ENCODE measurements at places on chromosomes 5 and 9.

DNA sequence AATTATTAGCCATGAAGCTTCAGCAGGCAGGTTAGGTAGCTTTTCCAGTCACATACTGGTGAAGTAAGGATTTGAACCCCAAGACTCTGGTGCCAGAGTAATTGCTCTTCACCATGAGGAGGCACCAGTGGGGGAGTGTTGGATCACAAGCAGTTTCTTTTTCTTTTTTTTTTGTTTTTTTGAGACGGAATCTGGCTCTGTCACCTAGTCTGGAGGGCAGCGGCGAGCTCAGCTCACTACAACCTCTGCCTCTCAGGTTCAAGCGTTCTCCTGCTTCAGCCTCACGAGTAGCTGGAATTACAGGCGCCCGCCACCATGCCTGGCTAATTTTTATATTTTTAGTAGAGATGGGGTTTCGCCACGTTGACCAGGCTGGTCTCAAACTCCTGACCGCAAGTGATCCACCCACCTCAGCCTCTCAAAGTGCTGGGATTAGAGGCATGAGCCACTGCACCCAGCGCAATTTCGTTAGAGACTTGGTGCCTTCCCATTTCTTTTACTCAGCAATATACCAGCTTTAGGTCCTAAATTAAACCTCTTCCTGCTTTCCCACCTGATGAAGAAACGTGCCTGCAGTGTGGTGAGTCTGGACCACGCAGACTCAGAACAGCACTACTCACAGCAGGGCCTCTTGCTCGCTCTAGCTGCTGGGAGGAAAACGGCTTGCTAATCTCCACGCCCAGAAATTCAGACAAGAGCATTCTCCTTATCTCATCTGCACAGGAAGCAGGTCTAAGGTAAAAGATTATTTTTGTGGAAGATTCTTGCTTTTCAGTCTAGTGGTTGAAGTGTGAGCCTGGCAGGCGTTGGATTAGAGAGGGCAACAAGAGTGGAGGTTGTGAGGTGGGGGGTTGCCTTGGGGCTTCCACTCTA is at the start of gene S100Z:
TSS of gene S100Z (plus strand) at position 596 of the 873 bp plus-strand sequence. CDS start 25,346 bp downstream, outside the sequence.
- no peak for DNase-seq

DNA sequence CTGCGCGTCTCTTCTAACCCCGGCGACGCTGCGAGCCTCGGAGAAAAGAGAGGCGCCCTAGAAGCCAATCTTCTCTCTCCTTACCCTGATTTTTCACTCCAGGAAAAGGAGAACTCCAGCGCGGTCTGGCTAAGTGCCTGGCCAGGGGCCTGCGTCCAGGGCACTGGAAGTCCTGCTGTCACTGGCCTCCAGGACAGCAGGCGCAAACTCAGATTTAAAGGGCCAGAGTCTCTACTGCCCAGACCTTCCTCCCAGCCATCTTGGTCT is 553 bp upstream of the FOXB2 start:
- DNase-seq = no peak

- no peak for DNase-seq
These were observed 47.1 kb upstream of the SH3GL2 start for GRCh38 chr9:17531642-17532254.

DNA sequence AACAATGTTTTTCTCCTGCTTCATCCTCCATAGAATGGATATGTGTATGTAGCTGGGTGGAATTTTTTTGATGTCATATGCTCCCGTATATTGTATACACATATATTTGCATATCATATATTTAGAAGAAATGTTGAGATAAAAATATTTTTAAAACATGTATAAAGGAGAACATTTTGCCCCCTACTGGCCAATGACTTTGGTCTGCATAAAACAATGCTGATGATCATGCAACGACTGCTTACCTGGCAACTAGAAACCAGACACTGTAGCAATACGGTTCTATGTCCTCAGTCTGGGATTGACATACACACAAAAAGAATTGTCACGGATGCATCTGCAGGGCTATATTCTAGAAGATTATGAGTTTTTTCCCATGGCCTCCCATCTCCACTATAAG is 503.6 kb downstream of the ELAVL2 start:
- DNase-seq = no peak

DNA sequence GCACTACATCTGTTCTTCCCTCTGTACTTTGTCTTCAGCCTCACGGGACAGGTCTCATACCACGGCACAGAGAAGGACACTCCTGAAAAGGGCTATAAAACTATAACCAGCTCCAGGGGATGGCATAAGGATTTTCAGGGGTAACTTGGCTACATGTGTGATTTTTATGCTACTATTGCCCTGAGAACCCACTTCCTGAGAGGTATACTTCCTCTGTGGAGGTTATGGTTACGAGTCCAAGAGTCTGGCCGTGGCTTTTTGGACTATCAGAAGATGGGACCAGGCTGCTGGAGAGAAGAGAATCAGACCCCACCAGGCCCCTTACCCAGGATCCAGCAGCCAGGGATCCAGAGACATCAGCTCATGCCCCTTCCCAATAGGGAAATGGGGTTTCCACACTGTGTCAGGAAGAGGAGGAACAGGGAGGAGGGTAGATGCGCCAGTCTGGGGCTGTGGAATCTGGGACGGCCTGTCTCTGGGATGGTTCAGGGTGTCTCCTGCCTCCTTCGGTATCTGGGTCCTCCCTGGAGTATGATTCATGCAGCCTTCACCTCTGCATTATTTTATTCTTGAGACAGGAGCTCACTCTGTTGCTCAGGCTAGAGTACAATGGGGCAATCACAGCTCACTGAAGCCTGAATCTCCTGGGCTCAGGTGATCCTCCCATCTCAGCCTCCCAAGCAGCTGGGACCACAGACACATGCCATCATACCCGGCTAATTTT is 29.7 kb downstream of the WHRN start:
- no peak for DNase-seq

GRCh38 chr5:82384034-82384750 is 106.0 kb upstream of the RPS23 start:
- no peak for DNase-seq

DNA sequence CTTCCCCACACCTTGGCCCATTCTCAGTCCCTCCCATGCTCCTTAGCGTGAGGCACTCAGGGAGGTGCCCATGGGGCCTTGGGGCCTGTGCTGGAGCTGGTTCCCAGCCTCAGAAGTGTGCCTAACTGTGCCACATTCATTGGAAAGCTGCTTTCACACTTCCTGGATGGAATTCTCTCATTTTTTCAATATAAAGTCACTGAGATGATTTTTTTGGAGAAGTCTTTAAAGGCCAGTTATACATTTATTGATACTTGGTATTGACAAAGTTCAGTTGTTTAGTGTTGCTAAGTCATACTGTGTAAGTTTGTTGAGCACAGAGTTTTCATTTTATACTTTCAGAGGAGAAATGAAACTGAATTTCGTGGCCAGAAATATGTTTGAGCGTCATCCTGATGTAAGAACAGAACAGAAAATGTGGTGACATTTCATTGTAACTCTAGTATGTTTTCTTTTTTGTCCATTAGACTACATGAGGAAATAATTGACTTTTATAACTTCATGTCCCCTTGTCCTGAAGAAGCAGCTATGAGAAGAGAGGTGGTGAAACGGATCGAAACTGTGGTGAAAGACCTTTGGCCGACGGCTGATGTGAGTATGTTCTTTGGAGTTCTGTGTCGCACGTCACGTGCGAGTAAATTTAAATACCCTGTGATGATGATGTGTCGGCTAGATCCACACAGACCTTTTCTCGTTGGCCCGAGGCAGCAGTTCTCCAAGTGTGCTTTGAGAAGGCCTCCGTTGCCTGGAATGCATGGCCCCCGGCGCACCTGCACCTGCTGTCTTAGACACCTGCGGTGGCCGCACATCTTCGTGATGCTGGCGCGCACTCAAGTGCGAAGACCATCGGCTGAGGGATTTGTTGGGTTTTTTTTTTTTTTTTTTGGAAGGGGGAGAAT is 24.1 kb downstream of the TENT4A start:
- no peak for DNase-seq

GRCh38 chr5:16625096-16625495 is 8.3 kb upstream of the RETREG1 start:
- DNase-seq = no peak

GRCh38 chr9:138112791-138113600 is 235.4 kb downstream of the CACNA1B start:
- no peak for DNase-seq
